CD4-positive, alpha-beta T cell treated with Interleukin-10 for 1 hour (primary cell): ENCODE measurements at places on chromosomes 12 and 14.

DNA sequence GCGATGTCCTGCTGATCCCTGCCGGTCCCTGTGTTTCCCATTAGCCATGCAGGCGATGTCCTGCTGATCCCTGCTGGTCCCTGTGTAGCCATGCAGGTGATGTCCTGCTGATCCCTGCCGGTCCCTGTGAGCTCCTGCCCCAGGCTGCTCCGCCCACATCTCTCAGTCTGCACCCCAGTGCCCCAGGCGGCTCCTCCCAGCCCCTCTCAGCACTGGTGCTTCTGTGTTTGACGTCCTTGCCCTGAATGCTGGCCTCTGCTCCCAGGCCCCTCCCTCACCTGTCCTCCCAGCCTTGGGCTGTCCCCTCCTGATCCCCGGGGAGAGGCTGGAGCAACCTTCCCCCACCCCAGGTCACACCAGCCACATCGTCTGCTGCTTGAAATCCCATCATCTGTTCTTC is 41.4 kb upstream of the TEX22 start:
- no peak for DNase-seq

- DNase-seq, result no peak
These were observed 143.9 kb upstream of the SSTR1 start for GRCh38 chr14:38063711-38064320.

DNA sequence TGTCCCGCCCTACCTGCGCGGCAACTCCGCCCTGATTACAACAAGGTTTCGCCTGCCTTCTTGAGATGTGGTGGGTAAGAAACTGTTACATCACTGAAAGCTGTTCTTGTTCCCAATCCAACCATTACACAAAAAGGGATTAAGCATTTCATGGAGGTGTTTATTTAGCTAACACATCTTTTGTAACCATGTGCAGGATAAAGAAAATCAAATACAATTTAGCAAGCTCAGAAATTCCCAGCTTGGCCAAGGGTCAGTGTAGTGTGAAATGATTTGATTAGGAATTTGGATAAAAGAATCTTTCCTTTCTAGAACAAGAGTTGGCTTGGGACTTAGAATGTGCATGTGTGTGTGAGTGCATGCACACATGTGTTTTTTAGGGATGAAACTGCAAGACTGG is 6.3 kb downstream of the FOXN4 start:
- DNase-seq, result no peak

DNA sequence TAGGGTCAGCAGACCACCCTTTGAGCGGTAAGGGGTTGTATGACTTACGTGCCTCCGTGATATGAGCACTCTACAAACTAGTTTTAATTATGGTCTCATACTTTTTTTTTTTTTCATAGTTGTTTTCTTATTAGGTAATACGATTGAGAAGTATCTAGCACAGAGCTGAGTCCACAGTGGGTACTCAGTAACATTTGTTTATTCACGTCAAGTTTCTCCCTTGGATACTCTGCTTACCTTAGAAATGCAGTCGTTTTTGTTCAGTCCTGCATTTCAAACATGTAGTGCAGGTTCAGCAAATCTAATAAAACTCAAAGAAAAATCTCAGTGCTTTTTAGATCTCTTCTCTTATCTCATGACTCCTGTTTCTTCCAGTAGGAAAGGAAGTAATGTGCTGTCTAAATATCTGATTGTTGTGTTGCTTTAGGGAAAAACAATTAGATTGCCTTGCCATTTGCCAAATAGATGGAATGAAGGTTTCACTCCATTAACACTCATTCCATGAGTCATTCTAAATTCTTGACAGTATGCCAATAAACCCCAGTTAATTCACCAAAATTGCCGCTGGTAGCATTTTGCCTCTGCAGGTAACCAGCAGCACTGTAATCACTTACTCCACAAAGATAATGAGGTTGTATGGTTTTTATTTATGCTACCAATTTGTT is 118.9 kb downstream of the PTCSC3 start:
- no peak for DNase-seq
